ENCODE measurements at places on chromosomes 2 and 18.

GRCh38 chr2:237427769-237428506 lies 14.0 kb upstream of the COL6A3 start:
- DNase-seq, result no peak

DNA sequence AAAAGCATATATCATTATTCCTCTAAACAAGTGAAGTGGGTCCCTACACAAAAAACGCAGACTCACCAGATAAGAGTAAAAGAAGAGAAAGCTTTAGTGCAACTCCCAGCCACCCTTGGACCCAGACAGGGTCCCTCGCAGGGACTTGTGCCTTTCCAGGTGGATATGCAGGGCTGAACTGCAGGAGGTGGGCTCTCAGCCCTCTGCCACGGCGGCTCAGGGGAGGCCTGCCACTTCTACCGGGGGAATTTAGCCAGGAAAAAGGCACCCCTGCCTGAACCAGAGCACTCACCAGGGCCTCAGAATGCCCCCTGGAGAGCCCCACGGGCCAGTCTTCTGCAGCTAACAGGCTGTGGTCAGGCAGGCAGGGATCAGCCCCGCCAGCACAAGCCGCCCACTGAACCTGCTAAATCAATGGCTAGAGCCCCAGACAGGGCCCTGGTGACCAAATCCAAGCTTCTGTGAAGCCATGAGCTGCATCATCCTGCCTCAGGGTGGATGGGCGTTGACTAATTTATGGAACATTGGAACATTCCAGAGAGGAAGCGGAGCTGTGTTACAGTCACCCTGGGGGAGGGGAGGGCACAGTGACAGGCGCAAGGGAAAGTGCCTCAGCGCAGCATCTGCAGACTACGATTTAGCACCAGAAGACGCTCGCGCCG lies 209.3 kb downstream of the EIPR1 start:
- no peak for DNase-seq

GRCh38 chr2:33788044-33788443 lies 188.9 kb upstream of the FAM98A start:
- DNase-seq, result no peak

GRCh38 chr2:224890372-224890771 lies 151.9 kb downstream of the DOCK10 start:
- no peak for DNase-seq

DNA sequence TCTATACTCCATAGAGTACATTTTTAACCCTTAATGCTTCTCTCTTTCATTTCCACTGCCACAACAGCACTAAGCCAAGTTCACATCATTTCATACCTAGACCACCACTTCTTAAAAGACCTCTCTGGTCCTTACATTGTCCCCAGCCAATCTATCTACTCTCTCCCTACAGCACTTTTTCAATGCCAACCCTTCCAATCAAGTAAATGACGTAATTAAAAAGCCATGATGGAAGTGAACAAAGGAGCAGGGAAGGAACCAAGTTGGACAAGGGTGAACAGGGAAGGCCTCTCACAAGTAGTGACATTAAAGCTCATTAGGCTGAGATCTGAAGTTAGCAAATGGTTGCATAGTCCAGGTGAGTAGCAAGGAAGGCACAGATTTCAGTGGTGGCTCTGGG lies 195.1 kb upstream of the CCDC150 start:
- DNase-seq, result no peak

DNA sequence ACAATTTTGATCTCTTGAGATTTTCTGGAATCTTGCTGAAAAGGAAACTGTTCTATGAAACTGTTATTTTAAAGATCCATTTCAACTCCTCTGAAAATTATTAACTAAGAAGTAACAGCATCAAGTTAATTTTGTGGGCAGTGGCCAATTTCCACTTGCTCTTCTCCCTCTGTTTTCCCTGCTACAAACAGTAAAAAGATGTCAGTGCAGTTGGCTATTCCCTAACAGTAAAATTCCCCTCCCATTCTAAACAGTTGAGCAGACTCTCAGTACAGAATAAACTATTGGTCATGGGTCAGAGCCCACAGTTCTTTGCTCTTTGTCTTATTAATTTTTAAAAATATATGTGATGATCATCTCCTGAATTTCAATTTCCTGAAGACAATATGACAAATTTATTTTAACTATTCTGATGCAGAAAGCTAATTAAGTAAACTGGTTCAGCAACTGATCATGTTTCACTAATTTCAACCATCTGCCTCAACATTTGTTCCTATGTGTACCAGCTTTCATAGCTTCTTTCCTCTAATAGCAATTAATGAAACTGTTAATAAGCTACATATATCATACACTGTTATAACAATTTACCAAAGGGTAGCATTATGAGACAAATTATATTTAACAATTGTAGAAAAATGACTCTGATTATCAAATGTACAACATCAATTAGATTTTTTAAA lies 41.1 kb upstream of the GALNT5 start:
- DNase-seq, result no peak

GRCh38 chr2:119212139-119212800 lies 11.4 kb upstream of the STEAP3 start:
- DNase-seq, result no peak

DNA sequence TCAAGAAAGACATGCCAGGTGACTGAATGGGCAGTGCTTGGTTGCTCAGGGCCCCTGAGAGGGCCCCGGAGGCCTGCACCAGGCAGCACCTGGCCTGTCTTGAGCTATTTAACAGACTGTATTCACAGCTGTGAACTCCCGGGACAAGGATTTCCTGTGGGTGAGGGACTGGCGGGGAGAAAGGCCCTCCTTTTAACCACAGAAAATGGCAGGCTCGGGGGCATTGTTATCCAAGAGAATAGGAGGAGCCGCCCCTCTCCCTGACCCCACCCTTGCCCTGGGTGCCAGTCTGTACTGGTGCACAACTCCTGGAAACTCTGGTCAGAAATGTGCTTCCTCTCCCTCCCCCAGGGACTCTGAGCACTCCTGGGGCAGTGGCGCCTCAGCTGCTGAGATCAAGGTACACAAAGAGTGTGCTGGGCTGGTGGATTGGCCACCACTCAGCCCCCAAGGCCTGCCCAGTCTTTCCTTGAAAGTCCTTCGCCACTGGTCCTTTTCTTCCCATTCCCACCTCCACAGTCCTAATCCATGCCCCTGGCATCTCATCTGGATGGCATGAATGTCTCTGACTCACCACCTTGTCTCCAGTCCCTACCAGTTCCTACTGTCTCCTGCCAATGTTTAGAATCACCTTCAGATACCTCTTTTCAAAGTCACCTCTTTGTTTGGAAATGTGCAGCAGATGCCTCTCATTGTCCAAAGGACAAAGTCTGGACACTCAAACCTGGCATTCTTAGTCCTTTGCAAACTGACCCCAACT lies 19.6 kb upstream of the EPAS1 start:
- DNase-seq, result no peak

DNA sequence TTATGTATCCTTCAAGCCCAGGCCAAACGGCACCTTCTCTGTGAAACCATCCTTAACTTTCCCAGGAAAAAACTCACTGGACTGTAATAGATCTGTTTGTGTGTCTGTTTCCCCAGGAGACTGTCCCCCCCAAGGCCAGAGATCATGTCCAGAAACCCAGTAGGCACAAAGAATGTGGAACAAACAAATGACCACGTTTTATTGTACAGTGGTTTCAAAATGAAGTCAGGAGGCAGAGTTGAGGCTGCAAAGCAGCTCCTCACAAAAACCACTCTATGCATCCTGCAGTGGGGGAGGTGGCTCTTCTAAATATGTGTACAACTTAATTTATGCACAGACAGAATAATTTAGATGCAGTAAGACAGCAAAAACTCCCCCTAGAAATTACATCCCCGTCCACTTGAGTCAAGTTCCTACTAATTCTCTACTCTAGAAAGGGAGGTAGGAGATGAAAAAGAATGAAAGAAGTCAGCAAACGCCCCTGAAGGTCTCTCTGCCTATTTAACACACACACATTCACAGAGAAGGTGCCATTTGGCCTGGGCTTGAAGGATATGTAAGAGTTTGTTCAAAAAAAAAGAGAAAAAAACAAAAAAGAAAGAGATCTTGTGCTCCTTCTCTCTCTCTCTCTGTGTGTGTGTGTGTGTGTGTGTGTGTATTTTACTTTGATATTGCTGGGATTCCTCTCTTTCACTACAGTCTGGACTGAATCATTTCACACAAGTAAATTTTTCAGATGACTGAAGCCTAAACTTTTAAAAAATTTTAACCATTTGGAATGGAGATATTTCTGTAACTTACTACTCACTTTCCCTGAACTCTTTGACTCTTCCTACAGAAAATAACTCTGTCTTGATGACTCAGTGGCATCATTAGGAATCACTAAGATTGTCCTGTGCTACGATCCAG lies 19.5 kb downstream of the BCL2 start:
- no peak for DNase-seq

GRCh38 chr2:102736410-102737409 lies 25.1 kb upstream of the TMEM182 start:
- DNase-seq, result peak; percentile 84

DNA sequence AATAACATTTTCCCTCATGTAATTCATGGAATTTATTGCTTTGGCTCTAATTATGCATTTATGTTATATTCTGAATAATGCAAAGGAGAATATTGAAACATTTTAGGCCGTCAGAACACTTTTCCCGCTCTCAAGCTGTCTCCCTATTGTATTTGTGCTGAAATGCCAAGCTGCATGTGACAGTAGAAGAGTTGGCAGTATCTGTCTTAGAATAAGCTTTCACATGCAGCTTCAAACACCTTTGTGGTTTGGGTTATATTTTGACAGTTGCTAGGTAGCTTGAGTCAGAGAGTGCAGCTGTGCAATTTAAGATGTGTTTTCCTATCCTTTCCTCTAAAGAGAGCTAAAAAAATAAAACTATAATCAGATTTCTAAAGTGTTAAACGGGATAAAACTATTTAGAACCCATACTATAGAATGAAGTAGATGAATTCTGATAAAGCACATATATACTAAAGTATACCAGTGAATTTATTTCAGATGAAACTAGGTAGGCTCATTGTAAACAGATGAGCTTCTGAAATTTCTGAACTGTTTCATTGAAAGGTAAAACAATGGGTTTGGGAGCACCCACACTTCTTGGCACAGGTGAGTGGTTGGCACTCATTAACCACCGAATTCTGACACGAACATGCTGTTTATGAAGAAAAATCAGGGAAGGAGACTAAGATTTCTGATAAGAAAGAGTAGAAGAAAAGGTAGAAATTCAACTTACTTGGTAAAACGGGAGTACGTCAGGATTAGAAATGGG lies 43.4 kb downstream of the PLCL1 start:
- peak; percentile 67 for DNase-seq

GRCh38 chr2:28748941-28749340 lies 2.7 kb upstream of the PPP1CB start:
- no peak for DNase-seq

GRCh38 chr2:206584323-206585116 lies 57.8 kb upstream of the FAM237A start:
- no peak for DNase-seq

- DNase-seq, result no peak
These were observed 125.4 kb downstream of the TPO start for GRCh38 chr2:1538663-1539062.

- no peak for DNase-seq
These were observed 105.4 kb upstream of the DSEL start for GRCh38 chr18:67621906-67622305.

GRCh38 chr2:226048611-226049010 lies 649.1 kb downstream of the NYAP2 start:
- no peak for DNase-seq

- DNase-seq, result no peak
These were observed 121.8 kb downstream of the TDRD15 start for GRCh38 chr2:21245565-21245964.

- DNase-seq, result no peak
These were observed 420.7 kb downstream of the ERBB4 start for GRCh38 chr2:212117926-212118325.

GRCh38 chr18:10006311-10006893 lies 92.6 kb downstream of the VAPA start:
- DNase-seq, result no peak

DNA sequence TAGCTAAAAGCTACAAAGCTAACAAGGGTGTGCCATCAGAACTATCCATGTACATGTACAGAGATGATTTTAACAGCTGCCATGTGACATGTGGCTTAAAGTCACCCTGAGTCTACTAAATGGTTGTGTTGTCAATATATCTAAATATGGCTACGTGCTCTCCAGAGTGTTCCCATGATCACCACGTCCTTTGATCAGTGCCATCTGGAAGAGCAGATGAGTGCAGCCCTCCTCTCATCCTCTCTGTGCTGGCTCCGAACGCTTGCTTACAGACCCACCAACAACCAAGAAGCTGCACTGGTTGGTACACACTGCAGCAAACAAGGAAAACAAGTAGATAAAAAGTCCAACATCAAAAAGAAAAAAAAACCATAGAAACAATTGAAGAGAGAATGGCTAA lies 88.6 kb upstream of the NARS1 start:
- no peak for DNase-seq

DNA sequence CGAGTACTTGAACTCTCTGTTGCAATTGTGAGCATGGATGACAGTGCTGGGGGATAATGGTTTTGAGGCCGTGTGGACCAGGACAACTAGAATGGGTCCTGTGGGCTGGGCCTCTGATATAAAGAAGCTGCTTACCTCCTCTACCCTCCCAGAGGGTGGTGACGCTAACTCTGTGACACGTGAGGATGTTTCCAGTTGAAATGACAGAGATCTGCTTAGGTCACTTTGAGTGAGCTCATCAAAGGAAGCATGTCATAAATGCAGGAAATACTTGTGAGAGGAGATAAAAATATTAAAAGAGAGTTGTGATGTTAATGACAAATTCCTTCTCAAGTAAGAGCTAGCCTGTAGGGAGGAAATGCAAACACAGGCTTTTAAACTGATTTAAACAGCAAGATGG lies 16.4 kb downstream of the RMC1 start:
- no peak for DNase-seq

GRCh38 chr2:52386433-52387030 lies 1354.6 kb upstream of the NRXN1 start:
- no peak for DNase-seq

GRCh38 chr18:9708057-9708433 lies at the start of gene RAB31:
Gene RAB31 (plus strand): TSS chr18:9708301. CDS start chr18:9708406, 105 bp downstream.
- DNase-seq, result no peak

DNA sequence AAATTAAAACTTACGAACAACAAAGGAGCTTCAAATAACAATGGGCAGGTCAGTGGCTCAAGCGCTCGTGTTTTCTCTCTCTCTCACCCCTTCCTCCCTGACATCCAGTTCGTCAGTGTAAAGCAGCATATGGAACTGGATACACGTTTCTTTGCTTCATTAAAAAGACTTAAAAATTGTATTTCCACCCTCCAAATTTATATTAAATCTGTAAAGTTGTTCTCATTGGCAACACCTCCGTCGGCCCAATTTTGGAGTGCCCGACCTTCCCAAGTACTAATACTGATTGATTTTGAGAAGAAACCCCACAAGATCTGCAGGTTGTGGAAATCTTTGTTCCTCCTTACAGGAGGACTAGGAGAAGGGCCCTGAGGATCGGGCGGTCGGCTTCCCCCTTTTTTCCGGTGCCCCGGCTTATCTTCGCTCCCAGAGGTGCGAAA lies 2.2 kb downstream of the TBR1 start:
- DNase-seq, result no peak

- no peak for DNase-seq
These were observed 135.9 kb upstream of the ARL4C start for GRCh38 chr2:234632527-234633391.

GRCh38 chr2:216179015-216179414 lies 69.9 kb downstream of the XRCC5 start:
- DNase-seq, result no peak

Measured in CD4-positive, alpha-beta memory T cell (primary cell).